Subcutaneous adipose tissue (tissue), 4 donors: ENCODE measurements at places on chromosomes 3 and 15. TPM values are rescaled to one million over a fixed set of nuclear protein-coding genes. Genes with fewer than 3 reads are reported as not detected.

TM4SF4 gene
- total RNA-seq = not detected

ROBO1 gene
- total RNA-seq = 33.9 TPM

LRTM1 gene
- not detected for total RNA-seq

DNAJC19 gene
- total RNA-seq = 38.2 TPM

DGKG gene
- 2.4 TPM for total RNA-seq
